Thyroid gland (tissue), 4 donors: ENCODE measurements at places on chromosomes 6 and 20. TPM values are rescaled to one million over a fixed set of nuclear protein-coding genes. Genes with fewer than 3 reads are reported as not detected.

GRCh38 chr6:80446454-80447045, 340.1 kb downstream of the BCKDHB start:
- H3K36me3 ChIP-seq = no peaks in the 10 kb centered on the region
- no peak overlapping the region for H3K4me3 ChIP-seq
- H3K27me3 ChIP-seq = no peaks in the 10 kb centered on the region
- H3K4me1 ChIP-seq = no peaks in the 10 kb centered on the region
- DNase-seq = no peak

GRCh38 chr6:33768644-33769120, 20.2 kb downstream of the LEMD2 start:
- DNase-seq = peak; percentile 80
- peaks cover 12% of the 10 kb centered on the region for H3K36me3 ChIP-seq
- no peaks in the 10 kb centered on the region for H3K27me3 ChIP-seq
- H3K4me3 ChIP-seq = no peak overlapping the region
- H3K27ac ChIP-seq = peak overlapping the region; percentile 33

DNA sequence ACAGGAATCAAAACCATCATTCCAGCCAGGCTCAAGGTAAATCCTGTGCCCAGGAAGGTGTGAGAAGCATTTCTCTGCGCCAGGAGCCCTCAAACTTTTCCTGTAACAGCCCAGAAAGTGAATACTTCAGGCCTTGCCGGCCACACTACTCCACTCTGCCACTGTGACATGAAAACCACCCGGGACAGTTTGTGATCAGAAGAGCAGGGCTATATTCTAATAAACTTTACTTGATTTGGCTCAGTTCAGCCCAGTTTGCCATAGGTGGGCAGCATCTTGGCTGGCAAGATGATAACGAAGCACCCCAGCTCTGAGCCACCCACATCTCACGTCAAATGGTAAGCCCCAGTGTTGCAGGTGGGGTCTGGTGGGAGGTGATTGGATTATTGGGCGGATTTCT, 249.4 kb downstream of the DLL1 start:
- no peaks in the 10 kb centered on the region for H3K27me3 ChIP-seq
- no peak for DNase-seq
- no peaks in the 10 kb centered on the region for H3K36me3 ChIP-seq
- H3K27ac ChIP-seq = no peak overlapping the region

The HAO1 gene
- total RNA-seq = not detected

GRCh38 chr6:67897998-67898607, 737.0 kb upstream of the ADGRB3 start:
- no peaks in the 10 kb centered on the region for H3K4me1 ChIP-seq
- H3K27me3 ChIP-seq = no peaks in the 10 kb centered on the region
- no peak overlapping the region for H3K4me3 ChIP-seq
- H3K27ac ChIP-seq = no peak overlapping the region
- no peaks in the 10 kb centered on the region for H3K36me3 ChIP-seq

The RUNX2 gene
- total RNA-seq = 2.6 TPM

DNA sequence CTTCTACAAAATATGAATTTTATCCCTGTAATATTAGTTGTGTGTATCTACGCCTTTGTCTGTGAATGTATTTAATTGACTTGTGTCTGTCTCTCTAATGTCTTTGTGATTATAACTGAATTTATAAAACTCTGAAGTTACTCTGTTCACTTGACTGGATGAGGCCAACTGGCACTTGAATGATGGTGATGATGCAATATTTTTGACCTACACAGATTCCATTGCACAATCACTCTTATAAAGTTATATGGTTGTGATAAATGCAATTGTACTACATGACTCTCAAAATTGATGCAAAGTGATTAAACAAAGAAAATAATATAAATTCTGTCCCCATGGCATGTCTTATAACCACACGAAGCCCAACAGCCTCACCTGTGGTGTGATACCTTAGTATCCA, 287.3 kb upstream of the PLN start:
- no peaks in the 10 kb centered on the region for H3K36me3 ChIP-seq
- DNase-seq = no peak
- no peaks in the 10 kb centered on the region for H3K27me3 ChIP-seq
- no peak overlapping the region for H3K4me3 ChIP-seq
- H3K4me1 ChIP-seq = no peaks in the 10 kb centered on the region

GRCh38 chr6:32962213-32962826, 6.1 kb upstream of the BRD2 start:
- no peaks in the 10 kb centered on the region for H3K36me3 ChIP-seq
- H3K27me3 ChIP-seq = no peaks in the 10 kb centered on the region
- no peak overlapping the region for H3K27ac ChIP-seq
- H3K4me3 ChIP-seq = no peak overlapping the region
- H3K4me1 ChIP-seq = peaks cover 20% of the 10 kb centered on the region
- DNase-seq = no peak

DNA sequence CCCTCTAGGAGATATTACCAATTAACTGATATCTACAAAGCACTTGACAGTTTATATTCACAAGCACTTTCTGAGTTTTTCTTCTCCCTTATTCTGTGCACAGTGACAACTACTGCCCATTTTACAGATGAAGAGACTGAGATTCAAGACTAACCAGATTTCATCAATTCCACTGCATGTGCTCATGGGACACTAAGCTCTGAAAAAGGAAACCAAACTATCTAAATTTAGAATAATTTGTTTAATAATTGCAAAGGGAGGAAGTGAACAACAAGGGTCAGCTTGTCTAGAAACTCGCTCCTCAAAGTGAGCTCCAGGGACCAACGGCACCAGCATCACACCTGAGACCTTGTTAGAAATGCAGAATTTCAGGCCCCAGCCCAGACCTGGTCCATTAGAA, 50.8 kb upstream of the MYLIP start:
- no peak overlapping the region for H3K4me3 ChIP-seq
- H3K36me3 ChIP-seq = no peaks in the 10 kb centered on the region
- H3K27ac ChIP-seq = no peak overlapping the region
- DNase-seq = no peak
- H3K4me1 ChIP-seq = no peaks in the 10 kb centered on the region
- no peaks in the 10 kb centered on the region for H3K27me3 ChIP-seq

The MUCL3 gene
- total RNA-seq = not detected

The GPR63 gene
- total RNA-seq = 0.96 TPM

GRCh38 chr6:56856036-56856580, 98.8 kb upstream of the BEND6 start:
- H3K27ac ChIP-seq = no peak overlapping the region
- DNase-seq = no peak
- no peaks in the 10 kb centered on the region for H3K27me3 ChIP-seq
- H3K36me3 ChIP-seq = no peaks in the 10 kb centered on the region
- H3K4me3 ChIP-seq = no peak overlapping the region
- no peaks in the 10 kb centered on the region for H3K4me1 ChIP-seq

GRCh38 chr6:114452785-114453401, 110.1 kb upstream of the HS3ST5 start:
- H3K4me1 ChIP-seq = no peaks in the 10 kb centered on the region
- H3K27me3 ChIP-seq = no peaks in the 10 kb centered on the region
- H3K27ac ChIP-seq = no peak overlapping the region
- H3K36me3 ChIP-seq = no peaks in the 10 kb centered on the region
- H3K4me3 ChIP-seq = no peak overlapping the region
- no peak for DNase-seq

DNA sequence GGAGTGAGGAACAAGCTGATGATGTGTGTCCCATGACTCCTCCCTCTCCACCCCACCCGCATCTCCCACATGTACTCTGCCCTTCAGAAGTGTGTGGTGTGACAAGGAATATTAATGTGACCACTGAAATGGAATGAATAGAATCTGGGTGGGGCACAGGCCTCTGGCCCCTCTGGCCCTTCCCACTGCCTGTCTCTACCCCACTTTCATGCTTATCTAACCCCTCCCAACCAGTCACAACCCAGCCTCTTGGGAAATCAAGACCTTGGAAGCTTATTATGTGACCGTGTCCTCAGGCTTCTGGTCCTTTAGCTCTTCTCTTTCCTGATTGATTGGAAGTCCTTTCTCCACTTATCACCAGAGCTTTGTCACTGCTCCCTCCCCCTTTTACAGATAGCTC, 312.2 kb upstream of the SOX4 start:
- no peaks in the 10 kb centered on the region for H3K4me1 ChIP-seq
- DNase-seq = no peak
- H3K36me3 ChIP-seq = no peaks in the 10 kb centered on the region
- no peak overlapping the region for H3K27ac ChIP-seq
- no peaks in the 10 kb centered on the region for H3K27me3 ChIP-seq

DNA sequence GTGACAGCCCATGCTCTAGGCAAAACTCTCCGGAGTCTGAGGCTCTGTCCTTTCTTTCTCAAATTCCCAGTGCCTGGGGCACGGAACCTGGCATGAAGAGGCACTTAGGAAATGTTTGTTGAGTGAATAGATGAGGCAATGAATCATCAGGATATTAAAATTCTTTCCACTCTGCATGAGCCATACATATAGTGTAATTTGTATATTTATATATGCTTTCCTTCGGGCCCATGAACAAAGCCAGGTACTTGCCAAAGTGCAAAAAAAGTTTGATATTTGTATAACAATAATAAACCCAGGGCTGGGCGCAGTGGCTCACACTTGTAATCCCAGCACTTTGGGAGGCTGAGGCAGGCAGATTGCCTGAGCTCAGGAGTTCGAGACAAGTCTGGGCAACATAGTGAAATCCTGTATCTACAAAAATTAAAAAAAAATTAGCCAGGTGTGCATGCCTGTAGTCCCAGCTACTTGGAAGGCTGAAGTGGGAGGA, 212.3 kb upstream of the ZNF217 start:
- no peak for DNase-seq
- no peaks in the 10 kb centered on the region for H3K36me3 ChIP-seq
- H3K27ac ChIP-seq = no peak overlapping the region
- H3K4me3 ChIP-seq = no peak overlapping the region
- H3K4me1 ChIP-seq = no peaks in the 10 kb centered on the region
- H3K27me3 ChIP-seq = no peaks in the 10 kb centered on the region

GRCh38 chr20:17229256-17229655, 2.4 kb downstream of the PCSK2 start:
- H3K27me3 ChIP-seq = no peaks in the 10 kb centered on the region
- H3K4me3 ChIP-seq = no peak overlapping the region
- peaks cover 20% of the 10 kb centered on the region for H3K4me1 ChIP-seq
- no peak for DNase-seq

The TGM3 gene
- not detected for total RNA-seq

The TP53TG5 gene
- total RNA-seq = not detected

The LY6G6D gene
- not detected for total RNA-seq
